ENCODE measurements at places on chromosomes 11 and 22. TPM values are rescaled to one million over a fixed set of nuclear protein-coding genes. Genes with fewer than 3 reads are reported as not detected.

GTSE1 gene
- 7.5 TPM for total RNA-seq

AQP11 gene
- 0.30 TPM for total RNA-seq

HTR3B gene
- not detected for total RNA-seq

OR51D1 gene
- not detected for total RNA-seq

ASPHD2 gene
- total RNA-seq, result 9.3 TPM

Data from epithelial cell of umbilical artery (primary cell).